GM23248 (cell line): ENCODE measurements at places on chromosomes 12 and 14.

- DNase-seq, result peak; percentile 65
Observed at GRCh38 chr14:76958980-76959710, 69.4 kb downstream of the IRF2BPL start.

GRCh38 chr12:46677749-46678148, 148.0 kb downstream of the SLC38A4 start:
- peak; percentile 34 for DNase-seq

DNA sequence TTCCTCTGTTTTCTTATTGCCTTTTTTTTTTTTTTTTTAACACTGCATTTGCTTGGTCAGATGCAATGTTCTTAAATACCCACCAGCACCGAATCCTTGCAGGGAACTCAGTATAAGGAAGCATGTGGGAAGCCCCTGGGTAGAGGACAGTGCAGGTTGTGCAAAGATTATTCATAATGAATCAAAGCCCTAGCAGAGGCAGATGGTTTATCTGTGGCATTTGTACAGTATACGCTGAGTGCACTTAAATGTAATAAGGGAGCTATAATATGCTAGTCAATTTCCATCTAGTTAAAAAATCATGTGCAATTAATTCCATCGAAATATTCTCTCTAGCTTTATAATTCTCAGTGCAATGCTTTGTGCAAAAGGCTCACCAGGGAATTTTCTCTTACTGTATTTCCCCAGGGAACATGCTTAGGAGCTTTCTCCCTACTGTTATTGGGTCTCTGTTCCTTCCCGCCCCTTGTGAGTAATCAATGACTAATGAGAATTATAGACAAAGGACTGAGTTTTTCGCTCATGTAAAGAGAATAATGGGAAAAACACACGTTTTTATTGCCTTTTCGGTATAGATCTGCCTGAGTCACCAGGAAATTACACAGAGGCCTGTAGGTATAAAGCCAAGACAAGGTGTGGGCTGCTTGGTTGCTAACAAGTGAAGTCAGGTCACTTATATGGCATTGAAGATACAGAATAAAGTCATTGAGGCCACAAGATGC, 1214.3 kb upstream of the TMEM132C start:
- peak; percentile 92 for DNase-seq

GRCh38 chr12:69515394-69515930, 45.3 kb downstream of the FRS2 start:
- DNase-seq, result no peak

DNA sequence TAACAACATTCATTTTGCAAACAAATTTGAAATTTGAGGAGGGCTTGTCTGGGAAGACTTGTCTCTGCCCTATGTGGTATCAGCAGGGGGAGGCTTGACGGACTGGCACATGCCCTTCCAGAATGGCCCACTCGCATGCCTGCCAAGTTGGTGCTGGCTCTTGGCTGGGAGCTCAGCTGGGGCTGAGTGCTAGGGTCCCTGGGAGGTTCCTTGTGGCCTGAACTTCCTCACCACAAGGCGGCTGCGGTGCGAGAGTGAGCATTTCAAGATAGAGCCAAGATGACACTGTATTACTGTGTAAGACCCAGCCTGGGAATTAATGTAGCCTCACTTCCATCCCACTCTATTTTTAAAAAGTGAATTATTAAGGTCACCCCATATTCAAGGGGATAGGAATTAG, 271.6 kb upstream of the PLEKHG7 start:
- no peak for DNase-seq

DNA sequence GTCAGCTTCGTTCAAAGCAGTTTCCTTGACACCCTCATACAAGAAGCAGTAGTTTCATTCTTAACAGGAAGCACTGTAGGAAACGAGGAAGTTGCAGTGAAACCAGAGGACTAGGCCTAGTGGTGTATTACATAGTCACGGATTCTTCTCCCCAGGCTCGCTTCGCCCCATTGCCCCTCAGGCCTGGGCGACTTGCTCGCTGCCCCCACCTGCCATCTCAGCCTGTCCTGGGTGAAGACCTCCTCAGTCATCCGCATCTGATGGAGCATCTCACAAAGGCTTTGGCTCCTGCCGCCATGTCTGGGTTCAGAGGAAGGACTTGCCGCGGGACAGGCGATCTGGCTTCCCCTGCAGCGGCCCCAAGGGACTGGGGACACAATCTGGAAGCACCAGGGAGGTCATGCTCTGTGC, 93.5 kb downstream of the LMNTD1 start:
- DNase-seq, result no peak

DNA sequence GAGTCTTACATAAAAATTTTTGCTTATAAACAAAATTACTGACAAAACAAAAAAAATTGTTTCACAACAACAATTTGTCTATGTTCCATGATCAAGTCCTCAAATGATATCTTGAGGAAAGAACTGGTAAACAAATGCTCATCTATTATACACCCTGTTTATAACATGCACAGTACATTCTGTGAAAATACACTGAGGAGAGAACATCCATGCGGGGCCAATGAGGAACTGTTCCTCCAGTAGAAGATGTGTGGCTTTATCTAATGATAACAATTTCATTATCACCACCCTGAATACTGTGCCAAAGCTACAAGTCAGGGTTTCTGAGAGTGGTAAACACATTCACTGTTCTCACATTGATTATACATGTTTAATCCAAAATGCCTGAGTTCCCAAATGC, 10.8 kb downstream of the MLH3 start:
- DNase-seq, result no peak

GRCh38 chr12:24565300-24565699, 383.6 kb downstream of the BCAT1 start:
- DNase-seq, result no peak

GRCh38 chr14:50635141-50635540, 33.0 kb downstream of the SAV1 start:
- DNase-seq, result no peak

DNA sequence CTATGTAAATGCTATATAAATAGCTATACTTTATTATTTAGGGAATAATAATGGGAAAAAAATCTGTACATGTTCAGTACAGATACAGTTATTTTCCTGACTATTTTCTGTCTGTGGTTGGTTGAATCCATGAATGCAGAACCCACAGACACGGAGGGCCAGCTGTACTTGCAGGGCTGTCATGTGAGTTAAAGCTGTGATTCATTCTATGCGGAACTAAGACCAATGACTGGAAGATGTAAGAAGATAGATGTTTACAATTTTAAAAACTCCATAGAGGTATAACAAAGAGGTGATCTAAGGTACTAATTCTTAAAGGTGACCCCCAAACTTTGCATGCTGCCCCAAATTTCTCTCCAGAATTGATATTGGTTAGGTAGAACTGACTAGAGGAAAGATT, 14.6 kb downstream of the PCNX4 start:
- peak; percentile 76 for DNase-seq

DNA sequence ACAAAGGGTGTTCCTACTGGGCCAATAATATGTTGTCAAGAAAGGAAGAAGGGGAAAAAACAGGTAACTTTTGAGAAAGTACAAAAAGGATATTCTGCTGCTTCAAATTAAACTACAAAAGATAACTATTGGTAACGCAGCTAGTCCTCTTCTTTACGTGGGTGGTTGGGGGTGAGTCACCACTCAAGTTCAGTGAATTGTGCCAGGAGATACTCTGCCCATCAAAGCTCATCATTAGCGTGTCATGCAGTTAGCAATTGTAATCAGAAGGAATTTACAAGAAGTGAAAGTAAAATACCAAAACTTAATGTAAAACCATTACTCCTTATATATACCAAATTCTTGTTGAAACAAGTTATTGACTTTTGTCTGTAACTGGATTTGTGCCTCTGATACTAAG, 342.0 kb downstream of the NPAS3 start:
- peak; percentile 67 for DNase-seq

GRCh38 chr12:85653731-85654455, 182.3 kb downstream of the RASSF9 start:
- no peak for DNase-seq

- no peak for DNase-seq
Observed at GRCh38 chr12:81259360-81259759, 181.5 kb downstream of the ACSS3 start.

DNA sequence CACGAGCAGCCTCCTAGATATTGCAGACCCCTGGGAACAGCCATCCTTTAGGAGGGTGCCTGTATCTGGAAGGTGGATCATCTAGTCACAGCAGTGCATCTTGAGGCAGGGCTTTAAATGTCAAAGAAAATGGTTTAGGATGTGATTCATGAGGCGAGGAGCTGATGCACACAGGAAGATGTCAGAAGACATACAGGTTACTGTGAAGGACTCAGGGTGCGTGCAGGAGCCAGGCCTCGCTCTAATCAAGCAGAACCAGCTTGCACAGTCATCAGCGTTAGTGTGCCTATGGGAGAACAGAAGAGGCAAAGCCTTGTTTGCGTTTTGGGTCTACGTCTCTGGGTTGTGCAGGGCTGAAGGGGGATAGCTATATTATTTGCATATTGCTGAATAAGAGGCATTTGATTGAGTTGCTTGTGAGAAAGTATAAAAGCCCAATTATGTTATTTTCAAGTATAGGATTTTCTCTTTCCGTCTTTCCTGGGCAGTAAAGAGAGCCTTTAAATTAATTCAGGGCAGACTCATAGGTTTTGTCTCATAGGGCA, 77.3 kb upstream of the RPH3A start:
- DNase-seq, result no peak

GRCh38 chr14:44369401-44370123, 137.5 kb downstream of the FSCB start:
- DNase-seq, result no peak

DNA sequence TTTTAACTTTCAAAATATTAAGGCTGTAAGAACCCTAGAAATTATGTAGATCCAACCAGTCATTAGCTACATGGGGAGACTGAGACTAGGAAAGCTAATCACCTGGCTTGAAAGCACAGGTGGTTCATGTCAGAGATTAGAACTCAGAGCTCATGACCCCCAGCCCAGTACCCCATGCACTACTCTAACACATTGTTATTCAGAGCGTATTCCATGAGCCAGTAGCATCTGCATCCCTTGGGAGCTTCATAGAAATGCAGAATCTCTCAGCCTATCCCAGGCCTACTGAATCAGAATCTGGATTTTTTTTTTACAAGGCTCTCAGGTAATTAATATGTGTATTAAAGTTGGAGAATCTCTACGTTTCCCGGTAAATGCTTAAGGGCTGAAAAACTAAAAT, 161.7 kb downstream of the BTG1 start:
- DNase-seq, result no peak

DNA sequence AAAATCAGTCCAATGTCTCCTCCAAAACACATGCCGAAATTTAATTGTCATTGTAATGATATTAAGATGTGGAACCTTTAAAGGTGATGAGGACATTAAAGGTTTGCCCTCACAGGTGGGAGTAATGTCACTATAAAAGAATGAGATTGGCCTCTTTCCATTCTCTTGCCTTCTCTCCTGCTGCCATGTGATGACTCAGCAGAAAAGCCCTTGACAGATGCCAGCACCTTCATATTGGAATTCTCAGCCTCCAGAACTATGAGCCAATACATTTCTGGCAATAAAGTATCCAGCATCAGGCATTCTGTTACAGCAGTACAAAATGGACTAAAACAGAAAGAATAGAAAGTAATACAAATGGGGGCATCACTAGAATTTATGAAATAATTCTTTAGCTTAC, 609.7 kb downstream of the SLC16A7 start:
- peak; percentile 65 for DNase-seq

GRCh38 chr12:109729371-109729781, 15.8 kb downstream of the FAM222A start:
- no peak for DNase-seq

GRCh38 chr12:89448526-89448925, 76.1 kb downstream of the GALNT4 start:
- DNase-seq, result no peak

DNA sequence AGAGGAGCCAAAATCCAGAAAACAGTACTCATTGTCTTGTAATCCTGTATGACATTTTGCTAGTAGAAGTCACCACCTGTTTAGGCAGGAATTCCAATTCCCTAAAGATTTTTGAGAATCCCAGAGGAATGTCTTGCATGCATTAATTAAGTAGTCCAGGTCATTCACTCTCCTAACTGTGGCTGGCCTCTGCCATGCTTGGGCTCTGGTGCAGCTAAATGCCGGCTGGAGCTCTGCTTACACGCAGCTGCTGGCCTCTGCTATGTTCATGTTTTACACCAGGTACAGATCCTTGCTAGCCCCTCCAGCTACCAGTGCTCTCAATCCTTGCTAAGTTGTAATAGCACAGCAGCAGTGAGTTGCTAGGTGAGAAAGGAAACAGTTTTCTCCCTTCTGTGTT, 16.3 kb upstream of the HIF1A start:
- DNase-seq, result peak; percentile 17

GRCh38 chr14:23910101-23910875, 43.3 kb upstream of the DHRS4 start:
- DNase-seq, result peak; percentile 78

GRCh38 chr12:92634730-92635129, 68.1 kb upstream of the PLEKHG7 start:
- no peak for DNase-seq

GRCh38 chr14:51743588-51744000, 91.9 kb downstream of the FRMD6 start:
- no peak for DNase-seq

- no peak for DNase-seq
Observed at GRCh38 chr14:78566859-78567172, 396.6 kb downstream of the NRXN3 start.

DNA sequence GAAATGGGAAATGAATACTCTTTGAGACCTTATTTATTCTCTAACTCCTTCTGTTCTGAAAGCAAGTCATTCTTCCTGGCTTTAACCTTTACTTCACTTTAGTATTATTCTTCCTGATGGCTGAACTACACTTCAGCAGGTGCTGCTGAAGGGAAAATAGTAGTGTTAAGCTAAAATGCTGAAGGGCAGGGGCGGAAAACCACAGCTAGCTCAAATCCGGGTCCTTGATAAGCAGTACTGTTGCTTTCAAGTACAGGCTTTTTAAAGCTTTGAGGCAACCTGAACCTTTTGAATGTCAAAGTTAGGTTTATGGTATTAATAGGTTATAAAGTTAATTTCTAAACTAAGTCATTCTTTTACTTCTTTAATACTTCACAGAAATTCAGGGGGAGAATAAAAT, 10.7 kb downstream of the CCDC196 start:
- DNase-seq, result no peak

DNA sequence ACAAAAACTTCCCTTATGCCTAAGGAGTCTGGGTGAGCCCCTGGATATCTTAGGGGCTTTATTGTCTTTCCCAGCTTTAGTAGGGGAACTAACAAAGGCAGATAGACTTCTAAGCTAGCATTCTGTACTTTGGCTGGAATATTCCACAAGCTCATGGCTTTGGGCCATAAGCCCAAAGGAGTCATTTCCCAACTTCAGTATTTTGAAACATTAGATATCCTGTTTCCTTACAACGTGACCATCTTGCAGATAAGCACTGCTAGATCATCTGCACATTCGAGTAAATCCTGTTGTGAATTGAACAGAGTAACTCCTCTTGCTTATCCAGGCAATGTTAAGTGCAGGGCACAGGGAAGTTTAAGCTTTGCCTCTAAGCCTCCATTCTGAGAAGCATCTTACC, 70.6 kb upstream of the ACTN1 start:
- peak; percentile 80 for DNase-seq

- no peak for DNase-seq
Observed at GRCh38 chr14:50631408-50631821, 36.7 kb downstream of the SAV1 start.

- DNase-seq, result no peak
Observed at GRCh38 chr12:40586823-40587222, 105.4 kb upstream of the CNTN1 start.
